ENCODE measurements at places on chromosomes 2 and 18.

GRCh38 chr18:32724071-32724749 lies 48.6 kb downstream of the KLHL14 start:
- H3K27me3 ChIP-seq: no peaks in the 10 kb centered on the region
- H3K4me1 ChIP-seq: no peaks in the 10 kb centered on the region
- DNase-seq: no peak
- no peak overlapping the region for H3K27ac ChIP-seq
- H3K4me3 ChIP-seq: no peak overlapping the region

GRCh38 chr2:216698895-216699294 lies 3.5 kb upstream of the IGFBP5 start:
- H3K27ac ChIP-seq: no peak overlapping the region
- H3K36me3 ChIP-seq: no peaks in the 10 kb centered on the region
- H3K4me3 ChIP-seq: no peak overlapping the region
- H3K27me3 ChIP-seq: peaks cover 25% of the 10 kb centered on the region

DNA sequence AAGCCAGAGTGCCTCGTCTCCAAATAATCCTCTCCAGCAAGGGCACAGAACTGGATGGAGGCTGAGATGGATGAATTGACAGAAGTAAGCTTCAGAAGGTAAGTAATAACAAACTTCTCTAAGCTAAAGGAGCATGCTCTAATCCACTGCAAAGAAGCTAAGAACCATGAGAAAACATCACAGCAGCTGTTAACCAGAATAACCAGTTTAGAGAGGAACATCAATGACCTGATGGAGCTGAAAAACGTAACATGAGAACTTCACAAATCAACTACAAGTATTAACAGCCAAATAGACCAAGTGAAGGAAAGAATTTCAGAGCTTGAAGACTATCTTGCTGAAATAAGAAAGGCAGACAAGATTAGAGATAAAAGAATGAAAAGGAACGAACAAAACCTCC lies 32.3 kb downstream of the WDPCP start:
- no peak for DNase-seq
- H3K27me3 ChIP-seq: no peaks in the 10 kb centered on the region
- H3K4me1 ChIP-seq: no peaks in the 10 kb centered on the region
- no peak overlapping the region for H3K4me3 ChIP-seq

DNA sequence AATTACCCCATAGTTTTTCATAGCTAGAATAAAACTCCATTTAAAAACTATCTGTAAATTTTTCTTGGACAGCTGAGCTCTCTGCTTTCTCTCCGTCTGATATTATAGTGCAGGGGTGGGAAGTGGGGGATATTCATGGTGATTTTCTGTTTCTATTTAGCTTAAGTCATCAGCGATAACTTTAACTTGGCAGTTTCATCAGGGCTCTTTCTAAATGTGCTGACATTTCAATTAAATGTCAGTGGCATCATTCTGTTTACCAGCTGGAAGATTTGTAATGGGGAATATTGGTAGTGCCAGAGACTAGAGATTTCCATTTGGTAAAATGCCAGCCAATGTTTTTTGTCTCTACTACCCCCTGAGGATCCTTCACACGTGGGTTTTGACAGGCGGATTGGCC lies 53.5 kb upstream of the CAPN13 start:
- no peaks in the 10 kb centered on the region for H3K36me3 ChIP-seq
- no peak overlapping the region for H3K4me3 ChIP-seq
- H3K4me1 ChIP-seq: no peaks in the 10 kb centered on the region
- H3K27ac ChIP-seq: no peak overlapping the region

- no peak overlapping the region for H3K27ac ChIP-seq
- H3K36me3 ChIP-seq: peaks cover 2% of the 10 kb centered on the region
- H3K27me3 ChIP-seq: no peaks in the 10 kb centered on the region
- DNase-seq: no peak
- H3K4me3 ChIP-seq: no peak overlapping the region
- peaks cover 7% of the 10 kb centered on the region for H3K4me1 ChIP-seq
Observed at GRCh38 chr2:71340176-71340575, 8.6 kb downstream of the ZNF638 start.

DNA sequence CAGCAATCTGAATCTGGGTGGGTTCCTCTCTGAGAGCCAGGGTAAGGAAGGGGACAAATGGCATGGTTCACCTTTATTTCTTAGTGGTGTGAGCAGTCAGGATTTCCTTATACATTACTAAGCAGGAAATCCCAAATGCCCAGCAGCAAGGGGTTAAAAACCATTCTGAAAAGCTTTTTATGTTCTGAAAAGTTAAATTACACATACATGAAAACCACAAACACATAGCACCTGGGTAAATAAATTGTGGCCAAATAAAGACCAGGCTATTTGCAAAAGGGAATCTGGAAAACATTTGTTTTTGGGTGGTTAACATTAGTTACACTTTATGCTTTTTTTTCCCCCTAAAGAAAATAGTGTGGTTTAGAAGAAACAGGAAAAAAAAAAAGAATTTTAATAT lies 156.1 kb downstream of the AGPS start:
- H3K27me3 ChIP-seq: no peaks in the 10 kb centered on the region
- no peak overlapping the region for H3K4me3 ChIP-seq
- no peak for DNase-seq
- no peak overlapping the region for H3K27ac ChIP-seq
- H3K36me3 ChIP-seq: no peaks in the 10 kb centered on the region

DNA sequence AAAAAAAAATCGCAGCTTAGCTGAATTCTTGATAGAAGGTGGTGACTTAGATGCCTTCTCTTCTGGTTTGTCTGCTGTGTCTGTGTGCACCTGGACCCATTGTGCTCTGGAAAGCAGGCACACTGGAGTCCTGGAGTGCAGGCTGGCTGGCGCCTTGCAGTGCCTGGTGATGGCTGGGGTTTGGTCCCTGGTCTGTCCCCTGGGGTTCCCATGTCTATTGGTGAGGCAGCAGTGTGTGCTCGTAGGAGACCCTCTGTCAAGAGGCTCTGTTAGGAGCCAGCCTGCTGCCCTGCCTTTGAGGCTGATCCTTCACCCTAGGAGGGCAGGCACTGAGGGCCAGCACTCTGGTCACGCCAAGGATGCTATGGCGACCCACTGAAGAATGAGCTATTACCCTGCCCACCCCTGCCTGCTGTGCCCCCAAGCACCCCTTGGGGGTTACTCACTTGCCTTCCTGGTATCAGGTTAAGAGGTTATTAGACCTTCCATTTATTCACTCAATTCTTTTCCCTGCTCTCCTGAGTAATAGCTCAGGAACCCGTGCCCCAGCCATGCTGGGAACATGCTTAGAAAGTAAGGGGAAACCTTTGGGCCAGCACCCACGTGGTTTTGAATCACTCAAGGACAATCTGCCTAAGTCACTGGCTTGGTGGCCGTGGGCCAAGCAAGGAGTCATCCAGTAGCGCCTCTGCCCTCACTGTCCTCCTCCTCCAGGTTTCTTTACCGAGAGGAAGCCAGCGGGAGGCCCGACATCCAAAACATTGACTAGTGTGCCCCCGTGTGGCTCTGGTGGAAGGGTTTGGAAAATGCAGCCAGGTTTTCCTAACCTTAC lies 284.5 kb downstream of the PRKCE start:
- no peak for DNase-seq
- peaks cover 5% of the 10 kb centered on the region for H3K4me1 ChIP-seq
- H3K27me3 ChIP-seq: no peaks in the 10 kb centered on the region
- H3K4me3 ChIP-seq: no peak overlapping the region
- H3K27ac ChIP-seq: no peak overlapping the region
- no peaks in the 10 kb centered on the region for H3K36me3 ChIP-seq
